Adrenal gland (tissue), 19 donors: ENCODE measurements at places on chromosomes 2 and 18.

- no peak for DNase-seq
These were observed 2.3 kb downstream of the MEIS1 start for GRCh38 chr2:66437109-66437690.

DNA sequence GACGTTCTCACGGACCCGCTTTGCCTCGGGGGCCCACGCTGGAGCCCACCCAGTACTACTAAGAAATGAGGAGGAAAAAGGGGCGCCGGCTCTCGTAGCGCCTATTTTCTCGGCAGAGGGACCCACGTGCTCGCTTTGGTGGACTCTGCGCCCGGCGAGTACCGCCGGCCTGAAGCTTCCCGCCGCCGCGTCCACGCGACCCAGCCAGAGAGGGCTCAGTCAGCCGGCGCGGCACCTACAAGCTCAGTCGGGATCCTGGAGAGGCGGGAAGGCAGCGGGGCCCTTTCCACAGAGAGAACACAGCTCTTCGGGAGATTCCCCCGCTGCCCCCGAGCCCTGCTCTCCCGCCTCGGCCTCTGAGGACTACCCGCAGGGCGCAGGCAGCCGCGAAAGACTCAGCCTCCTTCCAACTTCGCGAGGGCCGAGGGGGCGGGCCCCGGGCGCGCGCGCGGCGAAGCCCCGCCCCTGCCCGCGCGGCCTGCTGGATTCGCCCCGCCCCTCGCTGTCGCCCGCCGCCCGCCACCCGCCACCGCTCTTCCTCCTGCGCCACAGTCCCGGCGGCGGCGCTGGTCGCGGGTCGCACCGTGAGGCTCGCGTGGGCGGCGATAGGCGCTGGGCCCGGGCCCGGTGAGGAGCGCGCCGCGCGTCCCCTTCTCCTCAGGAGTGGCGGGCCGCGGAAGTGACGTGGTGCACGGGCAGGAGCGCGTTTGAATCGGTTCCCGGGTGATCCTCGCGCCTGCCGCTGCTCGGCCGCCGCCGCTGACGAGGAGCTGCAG lies at the start of gene SMCHD1:
Gene SMCHD1 (plus strand): TSS at position 549 of the 776 bp plus-strand sequence. CDS start 350 bp downstream, outside the sequence.
- peak; percentile 88 for DNase-seq

- no peak for DNase-seq
These were observed 6.5 kb downstream of the TSHZ1 start for GRCh38 chr18:75216911-75217689.

GRCh38 chr2:237150831-237151375 lies 65.2 kb downstream of the COPS8 start:
- DNase-seq: no peak

- no peak for DNase-seq
These were observed 50.1 kb upstream of the ITM2C start for GRCh38 chr2:230814616-230815015.

DNA sequence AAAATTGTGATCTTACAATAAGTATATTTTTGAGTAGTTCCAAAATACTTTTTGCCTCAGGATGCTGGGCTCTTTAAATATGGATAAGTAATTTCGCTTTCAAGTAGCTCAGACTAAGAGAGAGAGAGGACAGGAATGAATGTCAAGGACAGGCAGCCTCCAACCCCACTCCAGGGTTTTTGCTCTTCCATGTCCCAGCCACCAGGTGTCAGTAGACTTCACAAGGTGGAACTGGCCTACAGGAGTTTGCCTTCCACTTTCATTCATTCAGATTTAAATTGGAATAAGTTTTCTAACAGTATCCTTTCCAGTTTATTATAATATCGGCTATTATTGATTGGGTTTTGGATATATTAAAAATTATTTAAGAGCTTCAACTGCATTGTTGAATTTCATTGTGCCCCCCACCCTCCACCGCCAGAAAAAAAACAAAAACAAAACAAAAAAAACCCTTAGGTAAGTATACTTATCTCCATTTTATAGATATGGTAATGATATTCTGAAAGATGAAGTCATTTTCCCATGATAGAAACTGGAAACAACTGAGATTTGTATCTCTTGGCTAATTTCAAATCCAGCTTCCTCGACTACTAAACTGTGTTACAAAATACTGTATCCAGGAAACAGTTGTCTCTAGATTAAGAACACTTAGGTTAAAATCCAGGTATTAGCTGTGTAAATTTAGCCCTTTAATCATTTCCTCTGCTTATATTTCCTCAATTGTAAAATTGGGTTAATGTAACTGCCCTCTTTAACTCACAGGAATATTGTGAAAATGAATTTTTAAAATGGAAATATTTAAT lies 793.1 kb downstream of the ERBB4 start:
- DNase-seq: peak; percentile 56

GRCh38 chr2:37344453-37345361 lies at the start of gene QPCT:
TSS of gene QPCT (plus strand) at chr2:37344630. CDS start at chr2:37344732, 102 bp downstream.
- peak; percentile 66 for DNase-seq

- DNase-seq: no peak
These were observed 174.4 kb downstream of the ICOS start for GRCh38 chr2:204110751-204111516.

- no peak for DNase-seq
These were observed 33.1 kb downstream of the STK25 start for GRCh38 chr2:241475267-241475666.

- DNase-seq: no peak
These were observed 249.0 kb upstream of the TANK start for GRCh38 chr2:160911258-160911657.

GRCh38 chr2:128327180-128327964 lies 8.7 kb upstream of the HS6ST1 start:
- no peak for DNase-seq

DNA sequence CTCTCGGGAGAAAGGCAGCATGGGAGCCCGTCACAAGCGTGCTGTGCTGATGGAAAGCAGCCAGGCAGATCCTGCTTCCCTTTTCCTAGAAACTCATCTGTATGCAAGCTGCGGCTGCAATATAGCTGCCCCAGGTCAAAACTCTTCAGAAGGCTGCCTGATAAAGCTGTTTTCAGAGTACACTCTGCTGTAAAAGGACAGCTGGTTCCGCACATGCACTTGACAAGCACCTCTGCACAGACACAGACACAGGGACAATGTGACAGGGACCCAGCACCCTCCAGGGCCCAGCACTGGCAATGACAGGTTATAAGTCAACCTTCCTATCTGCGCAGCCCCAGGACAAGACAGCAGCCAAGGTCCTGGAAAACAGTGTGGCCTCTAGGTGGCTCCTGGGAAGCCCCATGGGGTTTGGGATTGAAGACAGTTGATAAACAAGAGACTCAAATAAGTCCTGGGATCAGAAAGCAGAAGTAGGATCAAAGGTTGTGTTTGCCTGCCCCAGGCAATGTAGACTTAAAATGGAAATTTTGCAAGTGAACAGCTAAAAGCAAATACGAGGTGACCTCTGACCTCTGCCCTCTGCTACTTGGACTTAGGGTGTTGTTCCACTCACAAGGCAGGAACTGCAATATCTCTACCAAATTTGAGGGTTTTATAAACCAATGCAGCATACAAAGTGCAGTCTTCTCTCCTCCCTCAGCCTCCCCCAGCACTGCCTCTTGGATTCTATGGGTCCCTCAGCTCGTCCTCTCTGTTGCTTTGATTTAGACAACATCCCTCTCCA lies 16.9 kb downstream of the SLC66A2 start:
- peak; percentile 53 for DNase-seq

DNA sequence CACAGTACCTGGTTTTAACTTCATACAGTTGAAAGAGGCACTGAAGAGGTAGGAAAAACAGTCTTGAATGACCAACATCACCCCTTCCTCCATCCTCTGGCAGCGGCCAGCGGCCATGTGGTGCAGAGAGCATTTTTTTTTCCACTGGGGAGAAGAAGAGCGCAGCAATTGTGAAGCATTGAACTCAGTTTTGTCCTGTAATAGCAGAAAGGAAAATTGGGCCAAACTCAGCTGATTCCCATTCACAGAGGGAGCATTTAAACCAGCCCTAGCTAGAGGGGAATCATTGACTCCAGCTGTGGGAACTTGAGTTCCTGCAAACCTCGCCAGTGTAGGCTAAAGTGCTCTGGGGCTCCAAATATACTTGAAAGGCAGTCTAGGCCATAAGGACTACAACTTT lies 316.6 kb upstream of the CHST9 start:
- no peak for DNase-seq

DNA sequence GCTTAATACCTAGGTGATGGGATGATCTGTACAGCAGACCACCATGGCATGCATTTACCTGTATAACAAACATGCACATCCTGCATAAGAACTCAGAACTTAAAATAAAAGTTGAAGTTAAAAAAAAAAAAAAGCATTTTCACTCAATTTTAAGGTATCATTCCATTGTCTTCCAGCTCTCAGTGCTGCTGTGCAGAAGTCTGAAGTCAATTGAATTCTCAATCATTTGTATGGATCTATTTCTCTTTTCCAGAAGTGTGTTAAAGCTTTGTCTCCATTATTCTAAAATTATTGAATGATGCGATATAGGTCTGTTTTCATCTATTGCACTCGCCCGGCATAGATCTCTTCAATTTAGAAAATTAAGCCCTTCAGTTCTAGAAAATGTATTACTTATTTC lies 202.5 kb upstream of the EPAS1 start:
- DNase-seq: no peak

- DNase-seq: no peak
These were observed 30.5 kb upstream of the TWIST2 start for GRCh38 chr2:238817382-238817781.

DNA sequence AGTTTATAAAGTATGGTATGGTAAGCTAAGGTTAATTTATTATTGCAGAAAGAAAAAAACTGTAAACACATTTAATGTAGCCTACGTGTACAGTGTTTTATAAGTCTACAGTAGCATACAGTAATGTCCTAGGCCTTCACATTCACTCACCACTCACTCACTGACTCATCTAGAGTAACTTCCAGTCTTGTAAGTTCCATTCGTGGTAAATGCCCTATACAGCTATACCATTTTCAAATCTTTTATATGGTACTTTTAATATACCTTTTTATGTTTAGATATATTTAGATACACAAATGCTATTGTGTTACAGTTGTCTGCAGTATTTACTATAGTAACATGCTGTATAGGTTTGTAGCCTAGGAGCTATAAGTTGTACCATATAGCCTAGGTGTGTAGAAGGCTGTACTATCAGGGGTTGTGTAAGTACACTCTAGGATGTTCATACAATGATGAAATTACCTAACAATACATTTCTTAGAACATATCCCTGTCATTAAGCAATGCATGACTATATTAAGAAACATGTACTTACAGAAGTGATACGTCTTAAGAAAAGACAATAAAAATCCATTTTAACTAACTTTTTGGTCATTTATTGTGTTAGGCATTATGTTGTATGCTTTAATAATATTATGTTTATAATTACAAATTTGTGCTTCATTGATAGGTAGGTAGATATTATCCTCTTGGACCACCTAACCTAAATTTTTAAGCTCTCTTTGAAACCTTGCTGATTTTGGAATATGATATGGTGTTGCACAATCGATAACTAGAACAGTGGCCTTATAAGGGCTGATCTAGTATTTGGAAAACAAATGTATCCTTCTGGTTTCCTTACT lies 51.9 kb downstream of the VRK2 start:
- no peak for DNase-seq

GRCh38 chr2:70870790-70871189 lies 35.2 kb upstream of the CD207 start:
- DNase-seq: no peak

GRCh38 chr2:86038291-86039081 lies 67.2 kb downstream of the POLR1A start:
- no peak for DNase-seq

GRCh38 chr2:27993402-27993787 lies 102.9 kb downstream of the BABAM2 start:
- DNase-seq: no peak

- no peak for DNase-seq
These were observed 24.8 kb downstream of the SERPINE2 start for GRCh38 chr2:224014336-224014735.

DNA sequence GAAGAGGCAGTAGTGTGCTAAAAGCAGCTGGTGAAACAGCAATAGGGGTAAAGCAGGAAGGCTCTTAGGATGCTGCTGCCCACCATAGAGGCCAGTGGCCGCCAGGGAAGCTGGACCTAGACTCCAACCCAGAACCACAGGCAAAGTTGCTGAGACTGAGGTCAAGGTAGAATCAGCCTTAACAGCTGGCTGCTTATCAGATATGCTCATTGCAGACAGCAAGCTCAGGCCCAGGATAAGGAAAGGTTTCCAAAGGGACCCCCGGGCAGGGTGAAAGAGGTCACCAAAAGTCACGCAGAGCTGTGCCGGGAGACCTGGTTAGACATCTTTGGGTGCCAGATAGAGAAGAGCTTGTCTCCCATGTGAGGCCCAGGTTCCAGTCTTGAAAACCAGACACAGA lies 42.9 kb upstream of the EPG5 start:
- no peak for DNase-seq

GRCh38 chr2:38074058-38074763 lies 1.7 kb downstream of the CYP1B1 start:
- no peak for DNase-seq

DNA sequence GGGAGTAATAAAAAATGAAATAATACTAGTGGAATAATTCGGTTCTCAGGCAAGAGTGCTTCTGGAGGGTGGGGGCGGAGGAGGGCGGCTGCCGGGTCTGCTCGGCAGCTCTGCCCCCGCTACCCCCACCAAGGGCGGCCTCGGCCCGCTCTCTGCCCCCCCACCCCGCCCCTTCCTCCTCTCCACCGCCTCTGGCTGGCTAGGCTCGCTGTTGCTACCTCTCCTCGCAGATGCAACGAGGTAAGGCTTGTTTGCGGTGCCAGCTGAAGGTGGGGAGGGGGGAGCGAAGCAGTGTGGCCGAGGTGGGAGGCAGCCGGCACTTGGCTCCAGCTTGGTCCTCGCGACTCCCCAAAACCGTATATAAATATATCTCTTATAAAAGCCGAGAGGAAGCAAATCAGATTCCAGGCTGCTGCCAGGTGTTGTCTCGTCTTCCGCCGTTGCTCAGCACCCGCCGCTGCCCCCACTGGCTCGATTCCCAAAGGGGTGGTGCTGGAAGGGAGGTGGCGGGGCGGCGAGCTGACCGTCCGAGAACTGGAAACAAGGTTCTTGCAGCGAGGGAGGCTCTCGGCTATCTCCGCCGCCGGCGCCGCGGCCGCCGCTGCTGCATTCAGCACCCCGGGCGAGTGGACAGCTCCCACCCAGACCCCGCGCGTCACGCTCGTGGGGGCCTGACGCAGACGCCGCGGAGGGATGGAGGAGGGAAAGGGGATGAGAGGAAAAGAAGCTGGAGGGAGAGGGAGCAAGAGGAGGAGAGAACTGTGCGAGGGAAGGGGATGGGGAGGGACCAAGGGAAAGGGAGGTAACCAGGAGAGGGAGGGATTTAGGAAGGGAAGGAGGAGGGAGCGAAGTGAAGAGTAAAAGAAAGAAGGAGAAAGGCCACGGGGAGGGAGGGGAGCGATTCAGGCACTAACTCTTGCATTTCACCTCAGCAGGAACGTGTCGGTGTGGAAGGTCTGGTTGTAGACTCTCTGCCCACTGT lies at the start of gene MARCHF4:
Gene MARCHF4 (minus strand): TSS at position 763 of the 982 bp plus-strand sequence. CDS start 2,223 bp downstream, outside the sequence.
- DNase-seq: peak; percentile 83

DNA sequence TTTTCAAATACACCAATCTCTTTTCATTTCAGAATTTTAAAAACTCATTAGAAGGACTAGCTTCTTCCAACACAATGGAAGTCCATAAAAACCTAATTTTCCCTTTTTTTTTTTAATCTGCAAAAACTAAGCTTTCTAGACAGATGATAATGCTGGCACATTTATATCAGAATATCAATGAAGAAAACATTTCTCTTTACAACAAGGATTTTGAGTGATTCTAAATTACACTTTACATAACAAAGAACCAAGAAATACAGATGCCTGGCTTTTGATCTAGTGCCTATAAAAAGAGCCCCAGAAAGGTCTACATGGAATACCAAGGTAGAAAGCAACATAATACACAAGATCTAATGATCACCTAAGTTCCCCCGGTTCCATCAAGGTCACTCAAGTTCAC lies 108.0 kb downstream of the AFF3 start:
- no peak for DNase-seq

GRCh38 chr2:118705032-118705431 lies 142.4 kb downstream of the EN1 start:
- no peak for DNase-seq

- DNase-seq: no peak
These were observed 12.1 kb downstream of the PLEKHH2 start for GRCh38 chr2:43648994-43649701.
